ENCODE measurements at places on chromosomes 7 and 10.

DNA sequence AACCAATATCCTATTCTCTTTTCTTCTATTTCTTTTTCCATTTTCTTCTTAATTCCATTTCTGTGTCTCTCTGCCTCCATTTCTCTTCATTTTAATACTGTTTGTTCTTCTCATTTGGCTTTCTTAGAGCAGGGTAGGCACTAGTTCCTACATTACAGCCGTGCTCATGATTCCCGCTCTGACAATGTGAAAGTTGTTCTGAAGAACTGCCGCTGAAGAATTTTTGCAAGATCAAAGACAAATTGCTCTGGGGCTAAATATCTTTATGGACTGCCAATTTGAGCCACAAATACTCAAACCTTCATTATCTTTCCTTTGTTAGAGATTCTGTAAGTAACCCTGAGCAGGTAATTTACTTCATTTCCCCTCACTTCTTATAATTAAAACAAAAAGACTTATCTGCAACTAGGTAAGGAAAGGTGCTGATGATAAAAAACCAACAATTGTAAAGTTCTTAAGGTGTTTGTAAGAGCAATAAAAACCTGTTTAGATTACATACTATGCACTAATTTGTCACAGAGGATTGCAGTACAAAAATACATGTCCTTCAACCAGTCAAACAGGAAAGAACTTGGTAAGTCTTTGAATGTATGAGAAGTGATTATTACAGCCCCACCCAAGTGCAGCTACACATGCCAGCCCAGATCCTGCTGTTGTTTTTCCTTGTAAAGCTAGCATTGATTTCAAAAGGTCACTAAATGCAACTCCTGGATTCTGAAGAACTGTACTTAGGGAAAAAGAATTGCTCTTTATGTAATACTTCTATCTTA is 127.5 kb downstream of the COL28A1 start:
- no peak for DNase-seq

DNA sequence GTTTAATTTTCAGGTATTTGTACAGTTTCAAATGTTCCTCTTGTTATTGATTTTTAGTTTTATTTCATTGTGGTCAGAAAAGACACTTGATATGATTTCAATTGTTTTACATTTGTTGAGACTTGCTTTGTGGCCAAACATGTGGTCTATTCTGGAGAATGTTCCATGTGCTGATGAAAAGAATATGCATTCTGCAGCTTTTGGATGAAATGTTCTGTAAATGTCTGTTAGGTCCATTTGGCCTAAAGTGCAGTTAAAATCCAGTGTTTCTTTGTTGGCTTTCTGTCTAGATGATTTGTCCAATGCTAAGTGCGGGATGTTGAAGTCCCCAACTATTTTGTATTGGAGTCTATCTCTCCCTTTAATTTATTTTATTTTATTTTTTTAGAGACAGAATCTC is 70.5 kb downstream of the ZNF503 start:
- DNase-seq, result no peak

- peak; percentile 67 for DNase-seq
Measured at GRCh38 chr7:1666823-1667565, 3.1 kb upstream of the ELFN1 start.

DNA sequence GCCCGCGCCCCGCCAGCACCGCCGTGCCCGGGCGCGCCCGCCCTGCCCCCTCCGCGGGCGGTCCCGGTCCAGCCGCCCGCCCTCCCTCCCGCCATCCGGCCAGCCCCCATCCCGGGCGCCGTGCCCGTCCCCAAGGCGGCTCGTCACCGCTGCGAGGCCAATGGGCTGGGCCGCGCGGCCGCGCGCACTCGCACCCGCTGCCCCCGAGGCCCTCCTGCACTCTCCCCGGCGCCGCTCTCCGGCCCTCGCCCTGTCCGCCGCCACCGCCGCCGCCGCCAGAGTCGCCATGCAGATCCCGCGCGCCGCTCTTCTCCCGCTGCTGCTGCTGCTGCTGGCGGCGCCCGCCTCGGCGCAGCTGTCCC is at the start of gene HTRA1:
Gene HTRA1 (plus strand): TSS at position 187 of the 362 bp plus-strand sequence. CDS start 100 bp downstream, at position 287.
- DNase-seq, result no peak

- no peak for DNase-seq
Measured at GRCh38 chr7:157520249-157520648, 183.4 kb downstream of the DNAJB6 start.

- DNase-seq, result peak; percentile 62
Measured at GRCh38 chr7:121744319-121744718, 128.6 kb upstream of the PTPRZ1 start.

- no peak for DNase-seq
Measured at GRCh38 chr10:19920075-19920726, 104.0 kb downstream of the PLXDC2 start.

GRCh38 chr7:130150587-130150986 is 54.6 kb downstream of the TMEM209 start:
- no peak for DNase-seq

- DNase-seq, result no peak
Measured at GRCh38 chr10:29648114-29648982, 13.6 kb upstream of the SVIL start.

DNA sequence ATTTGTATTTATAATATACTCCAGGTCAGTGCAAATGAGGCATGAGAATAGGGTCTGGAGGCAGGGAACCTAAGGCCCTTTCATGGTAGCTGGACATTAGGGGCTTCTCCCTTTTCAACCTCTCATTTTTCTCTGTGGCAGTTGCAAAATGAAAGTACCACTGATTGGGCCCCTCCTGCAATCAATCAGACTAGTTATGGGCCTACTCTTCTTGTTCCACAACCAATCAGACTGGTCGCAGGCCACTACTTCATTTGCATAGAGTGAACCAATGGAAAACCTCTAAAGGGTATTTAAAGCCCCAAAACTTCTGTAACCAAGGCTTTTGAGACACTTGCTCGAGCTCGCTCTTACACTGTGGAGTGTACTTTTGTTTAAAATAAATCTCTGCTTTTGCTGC is 10.0 kb upstream of the PRPS1L1 start:
- DNase-seq, result no peak

DNA sequence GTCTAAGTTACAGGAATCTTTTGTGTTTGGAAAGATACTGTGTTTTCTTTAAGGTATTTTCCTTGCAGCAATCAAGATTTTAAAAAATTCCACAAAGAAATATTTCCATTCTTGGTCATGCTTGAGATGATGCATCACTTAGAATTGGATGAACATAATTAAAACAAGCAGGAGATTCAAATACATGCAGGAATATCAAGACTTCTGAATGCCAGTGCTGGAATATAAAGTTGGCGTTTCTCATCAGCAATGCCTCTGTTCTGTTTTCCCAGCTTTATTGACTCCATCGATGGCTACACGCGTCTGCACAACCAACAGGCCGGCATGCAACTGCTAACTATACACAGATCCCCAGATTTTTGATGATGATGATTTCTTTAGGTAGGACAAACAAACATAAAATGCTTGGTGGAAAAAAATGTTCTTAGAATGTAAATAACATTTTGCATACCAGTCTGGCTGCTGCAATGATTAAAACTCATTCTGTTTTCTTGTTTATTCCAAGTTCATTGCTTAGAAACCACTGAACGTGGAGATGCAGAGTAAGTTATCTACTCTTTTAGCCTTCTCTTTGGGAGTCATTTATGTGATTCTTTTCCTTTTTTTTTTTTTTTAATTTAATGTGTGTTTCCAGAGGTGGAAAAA is 91.3 kb upstream of the FAM171A1 start:
- no peak for DNase-seq

- DNase-seq, result no peak
Measured at GRCh38 chr10:85671530-85671929, 695.1 kb downstream of the GRID1 start.

DNA sequence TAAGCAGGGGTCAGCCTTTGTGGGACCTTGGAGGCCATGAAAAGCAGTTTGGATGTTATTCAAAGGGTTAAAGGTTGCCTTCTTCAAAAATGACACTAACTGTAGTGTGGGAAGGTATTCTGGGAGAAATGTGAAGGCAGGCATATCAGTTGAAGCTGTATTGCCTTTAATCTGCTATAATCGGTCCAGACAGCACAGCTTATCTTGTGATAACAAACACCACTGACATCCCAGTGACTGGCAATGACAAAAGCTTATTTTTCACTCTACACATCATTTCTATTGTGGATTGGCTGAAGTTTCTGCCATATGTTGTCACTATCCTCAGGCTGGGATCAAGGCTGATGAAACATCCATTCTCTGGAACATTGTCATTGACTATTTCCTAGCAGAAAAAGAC is 1149.2 kb downstream of the GRM8 start:
- no peak for DNase-seq

GRCh38 chr10:112985690-112986543 is 35.9 kb downstream of the TCF7L2 start:
- no peak for DNase-seq

DNA sequence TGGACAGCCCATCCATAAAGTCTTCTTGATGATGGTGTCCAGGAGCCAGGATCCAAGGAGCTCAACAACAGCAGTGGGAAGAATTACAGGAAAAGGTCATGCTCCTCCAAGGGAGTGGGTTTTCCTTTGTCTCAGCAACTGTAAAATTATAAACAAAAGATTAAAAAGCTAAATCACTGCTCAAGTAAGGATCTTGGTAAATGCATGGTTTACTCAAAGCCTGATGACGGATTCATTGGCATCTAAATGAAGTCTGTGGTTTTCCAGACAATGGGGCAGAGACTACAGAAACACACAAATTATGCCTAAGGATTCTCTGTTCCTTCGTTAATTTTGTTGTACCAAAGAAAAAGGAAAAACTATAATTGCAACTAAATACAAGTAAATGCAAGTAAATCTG is 36.4 kb upstream of the DLX6 start:
- no peak for DNase-seq

DNA sequence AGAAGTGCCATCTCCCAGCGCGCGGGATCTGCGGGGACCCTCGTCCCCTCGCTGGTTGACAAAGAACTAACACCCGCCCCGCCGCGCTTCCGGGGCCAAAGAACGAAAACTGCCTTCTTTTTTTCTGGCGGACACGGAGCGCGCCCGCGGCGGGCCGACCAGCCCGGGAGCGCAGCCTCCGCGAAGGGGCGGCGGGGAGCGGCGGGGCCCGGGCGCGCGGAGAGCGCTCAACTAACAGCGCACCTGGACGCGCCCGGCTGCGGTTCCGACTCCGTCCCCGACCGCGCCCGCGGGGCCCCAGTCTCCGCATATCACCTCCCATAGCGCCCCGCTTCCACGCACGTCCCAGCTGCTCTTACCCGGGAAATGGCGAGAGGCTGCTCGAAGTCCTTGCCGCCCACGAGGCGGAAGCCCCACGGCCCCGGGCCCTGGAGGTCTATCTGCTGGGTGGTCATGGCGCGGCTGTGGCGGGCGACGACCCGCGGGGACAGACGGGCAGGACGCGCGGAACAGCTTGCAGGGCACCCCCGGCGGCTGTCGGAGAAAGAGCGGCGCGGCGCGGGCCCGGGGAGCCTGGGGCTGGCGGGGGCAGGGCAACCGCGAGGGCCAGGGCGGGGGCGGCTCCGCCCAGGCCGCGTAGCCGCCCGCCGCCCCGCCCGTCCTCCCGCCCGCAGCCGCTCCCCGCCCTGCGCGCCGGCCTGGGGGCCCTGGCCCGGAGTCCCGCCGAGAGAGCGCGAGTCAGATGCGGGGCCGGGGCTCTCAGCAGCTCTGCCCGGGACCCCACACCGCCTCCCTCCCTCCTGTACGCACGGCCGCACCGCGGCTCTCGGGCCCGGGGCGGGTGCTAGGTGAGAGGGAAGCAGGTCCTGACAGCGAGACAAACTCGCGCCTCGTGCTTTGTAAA is at the start of gene PDLIM1:
Gene PDLIM1 (minus strand): TSS at position 543 of the 904 bp plus-strand sequence. CDS start 88 bp downstream, at position 455.
- DNase-seq, result peak; percentile 30

DNA sequence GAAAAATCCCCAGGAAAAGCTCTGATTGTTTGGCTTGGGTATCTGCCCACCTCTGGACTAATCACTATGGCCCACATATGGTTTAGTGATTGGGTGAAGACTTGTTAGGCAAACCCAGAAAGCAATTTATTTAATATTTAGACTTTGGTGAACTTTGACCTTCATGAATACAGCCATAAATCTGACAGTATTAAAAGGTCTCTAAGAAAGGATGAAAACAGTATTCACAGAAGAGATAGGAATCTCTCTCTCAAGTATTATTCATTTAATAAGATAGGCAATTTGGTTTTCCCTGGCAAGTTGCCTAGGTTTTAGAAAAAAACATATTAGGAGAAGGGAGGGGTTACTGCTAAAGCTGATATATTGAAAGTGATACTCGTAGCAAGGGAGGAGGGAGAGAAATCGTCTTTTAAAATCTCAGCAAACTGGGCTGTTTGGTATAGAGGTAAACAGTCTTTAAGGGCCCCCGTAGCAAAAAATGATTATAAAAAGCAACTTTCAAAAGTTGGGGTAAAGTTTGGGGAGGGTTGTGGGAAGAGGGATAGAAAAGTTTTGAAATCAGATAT is 57.1 kb downstream of the LSMEM1 start:
- DNase-seq, result no peak

- DNase-seq, result no peak
Measured at GRCh38 chr7:531777-532176, 12.1 kb upstream of the PDGFA start.

- DNase-seq, result no peak
Measured at GRCh38 chr7:87499494-87499893, 24.0 kb upstream of the ABCB4 start.

GRCh38 chr10:32061440-32061839 is 5.2 kb upstream of the KIF5B start:
- no peak for DNase-seq

DNA sequence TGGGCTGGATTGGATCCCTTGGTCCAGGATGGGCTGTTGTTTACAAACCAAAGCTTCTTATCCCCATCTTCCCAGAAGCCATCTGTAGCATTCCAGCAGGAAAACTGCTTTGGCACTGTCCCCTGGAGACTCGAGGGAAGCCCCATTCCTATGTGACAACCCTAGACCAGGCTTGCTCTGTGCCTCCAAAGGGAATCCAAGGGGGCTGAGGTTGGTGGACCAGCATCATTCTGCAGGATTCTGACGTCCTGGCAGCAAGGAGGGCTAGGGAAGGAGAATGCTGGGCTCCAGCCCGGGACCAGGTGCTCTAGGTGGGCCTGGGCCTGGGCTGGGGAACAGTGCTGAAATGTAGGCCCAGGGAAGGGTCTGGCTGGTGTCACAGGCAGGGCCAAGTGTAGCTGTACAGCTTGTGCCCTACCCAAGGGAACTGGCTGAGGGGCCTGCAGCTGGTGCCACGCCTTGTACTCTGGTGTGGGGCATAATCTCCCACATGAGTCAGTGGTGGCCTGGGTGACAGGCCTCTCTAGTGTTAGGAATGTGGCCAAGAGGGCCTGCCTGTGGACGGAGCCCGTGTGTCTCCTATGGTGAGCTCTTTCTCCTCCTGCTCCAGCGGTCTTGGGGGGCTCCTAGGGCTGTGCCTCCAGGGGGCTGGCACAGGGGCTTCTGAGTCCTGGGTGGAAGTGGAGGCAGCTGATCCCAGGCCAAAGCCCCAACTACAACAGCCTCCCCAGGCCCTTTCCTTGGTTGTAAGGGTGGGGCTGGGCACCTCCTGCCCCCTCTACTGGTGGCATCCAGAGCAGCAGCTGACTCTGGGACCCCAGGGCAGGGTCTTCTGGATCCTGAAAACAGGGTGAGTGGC is 25.2 kb downstream of the TRIM8 start:
- DNase-seq, result no peak

DNA sequence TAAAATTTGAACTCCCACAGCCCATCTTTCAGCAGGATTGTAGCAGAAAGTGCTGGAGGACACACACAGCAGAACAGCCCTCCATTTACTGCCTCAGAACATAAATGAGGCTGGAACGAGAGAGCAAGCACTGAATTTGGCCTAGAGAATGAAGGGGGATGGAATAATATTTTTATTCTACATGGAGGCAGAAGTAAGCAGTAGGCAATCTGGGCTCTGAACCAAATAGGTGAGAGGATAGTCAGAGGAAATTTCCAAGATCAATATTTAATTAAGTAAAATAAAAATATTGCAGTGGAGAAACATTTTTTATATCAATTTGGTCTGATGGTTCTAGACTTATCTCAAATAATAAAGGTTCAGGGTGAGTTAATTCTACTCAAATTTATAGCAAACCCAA is 29.2 kb upstream of the TSPAN13 start:
- no peak for DNase-seq

All from NCI-H1417 (cell line).